Fibroblast of skin of abdomen (primary cell): ENCODE measurements at places on chromosomes 4 and X.

- no peak for DNase-seq
Measured at GRCh38 chr4:169136330-169136729, 126.3 kb upstream of the CBR4 start.

- DNase-seq: no peak
Measured at GRCh38 chr4:24219209-24219608, 329.4 kb upstream of the PPARGC1A start.

DNA sequence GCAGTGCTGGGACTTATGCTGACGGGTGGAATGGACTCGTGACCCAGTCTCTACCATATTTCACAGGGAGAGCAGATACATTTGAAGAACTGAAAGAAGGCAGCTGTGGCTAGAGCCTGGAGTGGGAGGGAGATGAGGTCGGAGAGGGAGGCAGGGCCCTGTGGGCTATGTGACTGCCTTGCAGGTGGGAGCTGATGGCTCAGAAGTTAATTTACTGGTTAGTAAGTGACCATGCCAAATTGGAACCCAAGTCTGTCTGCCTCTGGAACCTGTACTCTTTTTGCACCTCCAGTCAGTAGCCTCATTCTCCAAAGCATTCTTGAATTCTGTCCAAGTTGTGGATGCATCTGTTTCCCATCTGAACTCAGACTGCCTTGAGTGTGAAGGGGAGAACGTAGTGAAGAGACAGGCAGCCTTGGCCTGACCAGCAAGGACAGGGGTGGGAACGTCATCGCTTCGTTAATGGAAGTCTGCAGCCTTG lies 92.3 kb downstream of the REPS2 start:
- peak; percentile 87 for DNase-seq

DNA sequence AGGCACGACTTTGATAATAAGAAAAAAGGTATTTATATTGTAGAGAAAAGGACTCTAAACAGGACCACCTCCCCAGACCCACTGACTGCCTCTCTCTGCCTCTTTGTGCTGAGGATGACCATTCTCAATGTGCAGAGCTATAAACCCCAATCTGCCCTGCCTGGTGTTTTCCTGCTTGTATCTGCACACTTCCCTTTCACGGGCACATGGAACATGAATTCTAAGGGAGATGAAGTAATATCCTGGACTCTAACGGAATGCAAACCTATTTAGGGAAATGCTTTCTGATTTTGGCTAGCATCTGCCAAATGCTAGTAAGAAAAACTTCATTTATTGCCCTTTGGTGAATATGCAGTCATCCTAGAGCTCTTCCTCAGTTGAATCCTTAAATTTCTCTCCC lies 2.4 kb downstream of the DIPK2B start:
- DNase-seq: no peak

- no peak for DNase-seq
Measured at GRCh38 chr4:31016322-31017061, 296.3 kb downstream of the PCDH7 start.

GRCh38 chrX:56987741-56988140 lies 7.6 kb downstream of the SPIN3 start:
- no peak for DNase-seq

- no peak for DNase-seq
Measured at GRCh38 chr4:2247128-2248043, 5.5 kb upstream of the HAUS3 start.

DNA sequence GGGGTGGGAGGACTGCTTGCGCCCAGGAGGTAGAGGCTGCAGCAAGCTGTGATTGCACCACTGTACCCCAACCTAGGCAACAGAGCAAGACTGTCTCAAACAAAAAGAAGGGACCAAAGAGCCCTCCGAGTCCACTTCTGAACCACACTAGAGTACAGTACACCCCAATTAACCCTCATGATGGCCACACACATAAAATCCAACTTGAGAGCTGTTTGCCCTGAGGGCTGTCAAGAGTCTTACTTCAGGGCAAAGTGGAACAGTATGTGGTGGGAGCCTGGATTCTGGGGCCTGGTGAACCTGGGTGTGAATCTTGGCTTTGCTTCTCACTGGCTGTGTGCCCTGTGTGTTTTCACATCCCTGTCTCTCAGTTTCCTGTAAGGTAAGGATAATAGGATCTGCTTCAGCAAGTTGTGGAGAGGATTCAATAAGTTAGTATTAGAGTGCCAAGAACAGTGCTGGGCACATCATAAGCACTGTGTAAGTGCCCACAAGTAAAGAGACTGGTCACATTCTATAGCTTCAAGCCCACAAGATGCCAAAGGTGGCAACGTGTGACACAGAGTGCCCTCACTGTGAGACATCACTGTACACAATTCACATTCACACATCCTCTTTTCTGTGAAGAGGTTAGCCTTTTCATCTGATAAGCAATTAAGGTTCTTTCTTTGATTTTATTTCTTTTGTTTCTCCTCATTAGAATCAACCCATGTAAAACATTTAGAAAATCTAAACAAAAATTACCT lies 52.1 kb downstream of the LEF1 start:
- no peak for DNase-seq

- peak; percentile 55 for DNase-seq
Measured at GRCh38 chrX:150018931-150019361, 80.7 kb upstream of the EOLA2 start.

- DNase-seq: no peak
Measured at GRCh38 chr4:159925770-159926169, 822.9 kb downstream of the RAPGEF2 start.

DNA sequence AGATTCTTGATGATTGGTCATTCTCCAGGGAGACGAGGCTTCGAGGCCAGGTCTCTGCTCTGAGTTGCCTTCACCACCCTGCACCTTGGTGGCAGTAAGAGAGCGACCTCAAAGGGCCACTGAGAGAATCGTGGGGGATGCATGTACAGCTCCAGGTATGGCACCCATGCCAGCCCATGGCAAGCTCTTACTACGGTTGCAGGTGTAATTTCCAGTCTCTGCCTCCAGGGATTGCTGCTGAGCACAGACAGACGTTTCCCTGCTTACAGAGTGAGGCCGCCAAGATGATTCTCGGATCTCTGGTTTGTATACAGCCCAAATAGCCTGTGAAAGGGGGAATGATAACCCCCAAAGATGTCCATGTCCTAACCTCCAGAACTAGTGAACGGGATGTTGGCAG lies 16.3 kb upstream of the DRD5 start:
- DNase-seq: no peak

- DNase-seq: no peak
Measured at GRCh38 chr4:42632653-42633382, 24.1 kb downstream of the ATP8A1 start.

GRCh38 chrX:10526451-10526850 lies 93.9 kb downstream of the MID1 start:
- DNase-seq: peak; percentile 74

- peak; percentile 20 for DNase-seq
Measured at GRCh38 chrX:118974088-118974907, at the start of gene LONRF3. Gene LONRF3, plus strand, starts transcription at chrX:118974618. Its CDS starts 163 bp downstream, at chrX:118974781.

DNA sequence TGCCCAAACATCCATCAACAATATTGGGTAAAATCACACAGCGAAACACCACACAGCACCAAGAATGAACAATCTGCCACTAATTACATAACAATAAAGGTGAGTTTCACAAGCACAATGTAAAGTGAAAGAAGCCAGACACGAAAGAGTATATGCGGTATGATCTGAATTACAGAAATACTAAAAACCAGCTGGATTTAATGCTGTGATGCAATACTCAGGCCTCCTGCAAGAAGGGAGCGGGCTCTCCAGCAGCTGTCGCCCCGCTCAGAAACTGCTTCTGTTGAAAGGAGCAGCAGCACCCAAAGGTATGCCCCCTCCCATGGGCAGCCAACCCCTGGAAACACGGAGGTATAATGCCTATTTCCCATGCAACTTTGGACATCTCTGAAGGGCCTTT lies 77.0 kb downstream of the PAPSS1 start:
- DNase-seq: peak; percentile 36

GRCh38 chrX:70001269-70001668 lies 48.5 kb downstream of the AWAT2 start:
- DNase-seq: peak; percentile 4

GRCh38 chr4:141464366-141464765 lies 172.0 kb upstream of the IL15 start:
- no peak for DNase-seq

GRCh38 chr4:37802068-37802666 lies 24.3 kb upstream of the PGM2 start:
- DNase-seq: peak; percentile 46

- DNase-seq: peak; percentile 32
Measured at GRCh38 chr4:128299848-128300247, 12.2 kb upstream of the PGRMC2 start.

DNA sequence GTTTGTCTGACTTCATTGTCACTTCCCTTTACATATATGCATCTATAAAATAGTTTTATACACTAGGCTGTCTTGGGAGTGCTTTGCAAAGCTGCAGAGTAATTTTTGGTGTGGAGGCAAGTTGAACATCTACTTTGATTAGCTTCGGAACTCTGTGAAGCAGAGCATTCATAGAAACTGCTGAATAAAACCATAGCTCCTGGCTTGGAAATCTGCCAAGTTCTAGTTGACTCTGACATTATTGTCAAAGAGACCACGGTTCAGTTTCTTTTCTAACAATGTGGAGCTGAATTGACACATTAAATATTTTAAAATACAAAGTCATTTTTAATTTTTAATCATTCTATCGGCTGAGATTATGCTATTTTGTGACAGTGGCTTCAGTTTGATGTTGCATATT lies 335.0 kb downstream of the BMPR1B start:
- no peak for DNase-seq

GRCh38 chr4:38759113-38759789 lies 23.5 kb downstream of the TLR10 start:
- peak; percentile 52 for DNase-seq

- no peak for DNase-seq
Measured at GRCh38 chr4:77669946-77670590, 64.4 kb downstream of the CXCL13 start.

GRCh38 chr4:13329963-13330362 lies 154.2 kb downstream of the RAB28 start:
- DNase-seq: peak; percentile 43

- DNase-seq: no peak
Measured at GRCh38 chrX:142201113-142201512, 4.0 kb downstream of the MAGEC2 start.

GRCh38 chr4:181204109-181204508 lies 1039.1 kb upstream of the TENM3 start:
- no peak for DNase-seq

DNA sequence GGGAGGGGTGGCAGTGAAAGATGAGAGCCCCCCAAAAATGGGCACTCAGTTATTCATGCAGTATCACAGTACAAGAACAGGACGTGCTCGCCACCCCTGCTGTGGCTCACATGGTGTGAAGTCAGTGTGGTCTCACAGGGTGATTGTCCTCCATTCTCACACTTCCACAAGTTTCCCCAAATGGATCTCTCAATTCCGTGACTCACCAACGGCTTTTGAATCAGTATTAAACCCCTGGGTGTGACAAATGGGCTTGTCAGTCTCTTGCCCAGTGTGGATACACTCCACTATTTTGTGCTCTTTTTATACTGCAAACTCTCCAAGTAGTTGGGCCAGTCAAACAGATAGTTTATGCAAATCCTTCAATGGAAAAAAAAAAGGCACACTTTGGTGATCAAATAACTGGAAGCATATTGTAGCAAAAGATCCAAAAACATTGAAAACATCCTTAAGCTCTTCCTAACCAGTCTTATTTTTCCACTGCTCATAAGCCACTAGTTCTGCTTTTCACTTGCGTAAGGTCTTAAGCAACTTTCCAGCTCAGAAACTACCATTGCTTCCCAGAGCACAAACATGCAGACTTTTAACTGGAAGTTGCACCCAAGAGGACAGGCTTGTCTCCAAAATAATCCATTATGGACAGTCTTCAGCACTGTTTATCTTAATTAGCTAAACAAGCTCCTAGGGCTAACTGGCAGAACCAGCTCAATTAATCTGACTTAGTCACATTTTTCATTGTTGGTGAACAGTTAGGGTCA lies 365.7 kb downstream of the PPP3CA start:
- DNase-seq: peak; percentile 36

DNA sequence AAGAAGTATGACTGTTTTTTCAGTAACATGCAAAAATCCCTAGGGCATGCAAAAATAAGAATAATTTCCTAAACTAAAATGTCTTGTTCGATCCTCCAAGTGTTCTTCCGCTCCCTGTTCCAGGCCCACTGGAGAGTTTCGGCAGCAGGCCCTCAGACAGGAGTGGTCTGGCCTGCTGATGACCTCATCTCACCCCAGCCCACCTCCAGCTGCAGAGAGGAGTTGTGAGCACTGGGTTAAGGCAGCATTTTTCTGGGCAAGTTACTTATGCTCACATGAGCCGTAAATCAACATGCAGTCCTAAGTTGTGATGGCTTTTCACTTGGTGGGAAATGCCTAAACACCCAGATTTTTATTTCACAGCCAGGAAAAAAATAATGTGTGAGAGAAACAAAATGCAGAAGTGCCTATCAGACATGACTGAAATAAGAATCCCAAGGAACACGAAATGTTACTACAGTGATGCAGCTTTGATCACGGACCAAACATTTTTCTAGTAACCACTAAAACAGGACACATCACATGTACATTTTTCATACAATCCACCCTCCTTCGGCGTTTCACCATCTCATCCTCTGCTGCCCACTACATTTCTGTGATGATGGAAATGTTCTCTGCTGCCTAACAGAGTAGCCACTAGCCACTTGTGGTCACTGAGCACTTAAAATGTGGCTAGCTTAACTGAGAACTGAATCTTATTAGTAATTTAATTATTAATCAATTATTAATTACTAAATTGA lies 153.3 kb upstream of the TBL1X start:
- peak; percentile 55 for DNase-seq

DNA sequence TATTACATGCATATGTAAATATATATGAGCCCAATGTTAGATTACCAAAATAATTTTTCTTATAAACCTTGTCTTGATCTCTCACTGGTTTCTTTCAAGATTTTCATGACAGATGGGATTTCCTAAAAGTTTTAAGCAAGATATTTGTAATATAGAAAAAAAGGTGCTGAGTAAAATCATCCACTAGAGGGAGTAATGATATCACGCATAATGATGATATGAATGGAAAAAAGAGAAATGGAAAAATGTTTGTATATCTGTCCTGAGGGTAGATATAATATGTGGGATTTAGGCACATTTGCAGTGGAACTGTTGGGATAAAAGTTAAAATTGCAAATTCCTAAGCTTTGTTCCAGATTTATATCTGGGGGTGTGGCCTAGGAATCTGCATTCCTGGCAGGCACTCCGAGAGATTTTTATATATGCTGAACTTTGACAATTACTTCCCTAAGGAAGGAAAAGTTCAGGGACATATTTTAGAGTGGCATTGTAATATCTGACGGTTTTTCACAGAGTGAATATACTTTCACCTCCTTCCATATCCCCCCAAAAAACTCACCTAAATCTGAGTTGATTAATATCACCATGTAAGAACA lies 60.5 kb downstream of the TMA16 start:
- DNase-seq: peak; percentile 14

GRCh38 chr4:139337612-139338011 lies 35.3 kb upstream of the NDUFC1 start:
- no peak for DNase-seq
